ENCODE measurements at places on chromosomes 2 and 18.

- DNase-seq = no peak
Observed at GRCh38 chr18:43596105-43596712, 318.9 kb upstream of the SYT4 start.

DNA sequence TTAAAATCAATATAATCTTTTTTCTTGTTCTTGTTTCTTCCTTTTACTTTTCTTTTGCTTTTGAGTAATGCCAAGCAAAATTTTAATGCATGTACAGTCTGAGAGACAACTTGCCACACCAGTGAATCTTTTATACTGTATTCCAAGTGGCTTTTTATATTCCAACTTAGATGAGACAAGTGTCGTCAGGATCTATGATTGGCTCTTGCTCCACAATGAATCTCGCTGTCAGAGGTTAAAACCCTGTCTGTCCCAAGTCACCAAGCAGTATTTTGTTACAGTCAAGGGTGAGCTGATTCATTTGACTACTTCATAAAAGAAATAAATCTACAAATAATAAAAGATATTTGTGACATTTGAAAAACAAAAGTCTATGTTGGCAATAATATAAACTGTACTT, at the start of gene MSTN:
Gene MSTN (minus strand): TSS at position 129 of the 400 bp plus-strand sequence. CDS start 133 bp downstream, outside the sequence.
- DNase-seq = no peak

GRCh38 chr2:24855726-24856125, 62.5 kb downstream of the CENPO start:
- peak; percentile 79 for DNase-seq

GRCh38 chr2:120570001-120570400, 165.7 kb upstream of the GLI2 start:
- no peak for DNase-seq

DNA sequence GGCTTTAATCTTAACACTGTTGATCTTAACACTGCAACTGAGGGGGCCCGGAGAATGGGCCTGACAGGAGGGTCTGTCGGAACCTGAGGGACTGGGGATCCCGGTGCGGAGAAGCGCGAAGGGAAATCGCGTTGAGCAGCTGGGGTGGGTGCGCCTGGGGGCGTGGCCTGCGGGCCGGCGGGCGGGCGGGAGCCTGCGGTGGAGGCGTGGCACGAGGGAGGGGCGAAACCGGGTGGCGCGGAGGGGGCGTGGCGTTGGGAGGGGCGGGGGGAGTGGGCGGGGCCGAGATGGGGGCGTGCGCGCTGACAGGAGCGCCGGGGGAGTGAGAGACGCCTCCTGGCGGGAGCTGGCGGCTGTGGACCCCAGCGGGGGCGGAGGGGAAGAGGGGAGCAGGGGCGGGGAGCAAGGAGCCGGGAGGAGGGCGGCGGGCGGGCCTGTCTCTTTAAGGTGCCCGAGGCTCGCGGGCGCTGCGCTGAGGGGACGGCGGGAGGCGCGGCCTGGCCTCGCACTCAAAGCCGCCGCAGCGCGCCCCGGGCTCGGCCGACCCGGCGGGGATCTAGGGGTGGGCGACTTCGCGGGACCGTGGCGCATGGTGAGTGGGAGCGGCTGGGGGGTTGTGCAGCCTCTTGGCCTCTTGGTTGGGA, at the start of gene TWSG1:
Gene TWSG1 (plus strand): TSS at position 445 of the 644 bp plus-strand sequence. CDS start 2,457 bp downstream, outside the sequence.
- DNase-seq = peak; percentile 79

DNA sequence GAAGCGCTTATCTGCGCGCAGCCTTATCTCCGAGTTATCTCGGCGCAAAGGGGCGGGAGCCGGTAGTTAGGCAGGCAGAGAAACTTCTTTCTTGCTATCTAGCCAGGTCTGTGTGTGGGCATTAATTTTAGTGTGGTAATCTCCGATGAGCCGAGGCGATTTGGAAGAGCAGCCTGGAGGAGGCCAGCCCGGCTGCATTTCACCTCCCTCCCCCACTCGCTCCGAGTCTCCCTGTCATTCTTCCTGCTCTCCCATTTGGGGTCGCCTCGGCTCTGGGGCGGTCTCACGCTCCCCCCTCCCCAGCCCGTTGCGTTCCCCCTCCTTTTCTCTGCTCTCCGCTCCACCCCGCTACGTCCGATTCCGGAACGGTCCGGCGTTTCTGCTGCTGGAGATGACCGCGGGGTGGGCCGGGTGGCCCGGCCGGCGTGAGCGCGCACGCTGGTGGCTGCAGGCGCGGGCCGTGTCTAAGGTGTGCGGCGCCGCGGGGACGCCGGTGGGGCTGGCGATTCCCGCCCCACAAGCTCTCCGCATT, 566 bp downstream of the GATA6 start:
- DNase-seq = no peak

DNA sequence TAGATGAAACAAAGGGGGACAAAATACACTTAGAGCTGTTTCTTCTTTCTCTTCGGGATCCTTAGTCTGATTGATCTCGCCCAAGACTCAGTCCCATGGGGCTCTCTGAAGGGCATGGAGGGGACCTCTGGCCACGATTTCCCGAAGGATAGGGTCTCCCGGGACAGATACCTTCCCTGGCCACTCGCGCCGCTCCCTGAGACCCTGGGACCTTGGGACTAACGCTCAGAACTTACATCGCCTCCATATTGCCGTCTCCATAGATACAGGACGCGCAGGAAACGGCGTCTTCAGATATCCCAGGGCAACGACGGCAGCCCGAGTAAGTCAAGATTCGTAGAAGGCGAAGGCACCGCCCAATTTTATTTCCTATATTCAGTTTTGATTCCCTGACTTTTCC, at the start of gene CFAP65:
Gene CFAP65 (minus strand): TSS at position 265 of the 400 bp plus-strand sequence. CDS start 2,468 bp downstream, outside the sequence.
- DNase-seq = peak; percentile 52

DNA sequence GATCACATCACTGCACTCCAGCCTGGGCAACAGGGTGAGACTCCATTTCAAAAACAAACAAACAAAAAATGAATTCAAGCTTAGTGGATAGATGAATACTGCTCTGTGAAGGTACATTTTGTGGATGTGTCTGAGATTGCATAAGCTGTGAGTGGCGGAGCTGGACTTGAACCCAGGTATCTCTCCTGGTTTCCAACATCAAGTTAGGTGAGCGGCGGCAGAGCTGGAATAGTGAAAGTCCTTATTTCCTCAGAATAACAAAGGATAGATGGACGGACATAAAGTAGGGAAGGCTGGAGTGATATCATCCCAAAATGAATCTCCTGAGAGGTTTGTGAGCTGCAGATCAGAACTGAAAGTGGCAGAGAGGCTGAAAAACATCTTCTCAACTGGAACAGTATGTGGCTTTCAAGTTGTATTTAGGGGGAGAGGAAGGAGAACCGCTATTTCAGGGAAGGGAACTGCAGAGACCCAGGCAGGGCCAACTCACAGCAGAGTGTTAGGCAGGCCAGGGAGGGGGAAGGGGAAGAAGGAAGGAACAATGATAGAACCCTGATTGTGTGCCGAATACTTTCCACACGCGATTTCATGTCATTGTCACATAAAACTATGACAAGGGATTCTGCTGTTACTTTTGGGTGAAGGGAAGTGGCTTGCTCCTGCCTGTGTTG, 106.2 kb downstream of the LPIN1 start:
- no peak for DNase-seq

DNA sequence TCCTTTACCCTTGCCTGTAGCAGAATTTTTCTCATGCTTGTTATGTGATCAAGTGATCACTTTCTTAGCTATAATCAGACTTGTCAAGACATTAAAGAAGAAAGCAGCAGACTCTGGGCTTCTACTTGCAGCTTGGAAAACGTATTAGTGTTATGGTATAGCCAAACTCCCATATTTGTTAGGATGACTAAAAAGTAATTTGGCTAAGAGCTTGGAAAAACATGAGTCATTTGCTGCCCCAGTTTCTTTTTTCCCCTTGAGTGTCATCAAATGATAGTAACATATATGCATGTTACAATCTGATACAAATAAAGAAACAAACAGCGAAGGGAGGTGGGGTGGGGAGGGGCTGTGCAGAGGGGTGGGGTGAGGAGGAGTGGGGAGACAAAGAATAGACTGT, 155.5 kb downstream of the IKZF2 start:
- DNase-seq = no peak

GRCh38 chr18:76923485-76924085, 101.2 kb downstream of the ZNF236 start:
- DNase-seq = no peak

GRCh38 chr2:44247924-44248323, 27.4 kb upstream of the SLC3A1 start:
- no peak for DNase-seq

- no peak for DNase-seq
Observed at GRCh38 chr2:144546933-144547332, 27.0 kb upstream of the ZEB2 start.

DNA sequence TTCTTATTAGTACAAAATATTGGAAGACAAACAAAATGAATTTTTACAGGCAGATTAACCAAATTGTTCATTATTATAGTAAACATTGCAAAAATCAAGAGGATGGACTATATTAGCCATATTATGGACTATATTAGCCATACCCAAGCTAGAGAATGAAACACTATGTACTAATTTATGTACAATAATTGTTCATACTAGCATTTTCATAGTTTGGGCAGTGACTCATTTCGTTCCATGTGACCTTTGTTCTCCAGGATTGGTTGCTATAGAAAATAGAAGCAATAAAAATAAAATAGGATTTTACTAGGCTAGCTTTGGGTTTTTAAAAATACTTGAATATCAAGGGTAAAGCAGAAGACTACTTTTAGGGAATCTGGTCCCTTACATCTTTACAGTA, 176.8 kb downstream of the ZEB2 start:
- DNase-seq = no peak

GRCh38 chr2:239161711-239162140, 239.1 kb downstream of the HDAC4 start:
- DNase-seq = no peak

DNA sequence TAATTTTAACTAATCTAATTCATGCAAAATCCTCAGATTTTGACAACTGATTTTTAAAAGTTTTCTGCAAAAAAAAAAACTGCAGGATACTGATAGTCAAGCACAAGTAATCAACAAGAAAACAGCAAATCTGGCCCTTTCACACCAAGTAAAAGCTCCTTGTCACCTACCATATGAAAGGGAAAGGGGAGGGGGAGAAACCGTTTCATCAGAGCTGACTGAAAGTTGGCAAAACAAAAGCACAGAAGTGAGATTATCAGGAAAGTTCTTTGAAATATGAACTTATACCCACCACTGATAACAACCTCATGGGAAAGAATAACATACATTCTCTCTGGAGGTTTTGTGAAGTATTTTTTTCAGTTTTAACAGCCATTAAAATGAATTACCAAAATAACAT, 38.7 kb downstream of the ZNF521 start:
- DNase-seq = no peak

DNA sequence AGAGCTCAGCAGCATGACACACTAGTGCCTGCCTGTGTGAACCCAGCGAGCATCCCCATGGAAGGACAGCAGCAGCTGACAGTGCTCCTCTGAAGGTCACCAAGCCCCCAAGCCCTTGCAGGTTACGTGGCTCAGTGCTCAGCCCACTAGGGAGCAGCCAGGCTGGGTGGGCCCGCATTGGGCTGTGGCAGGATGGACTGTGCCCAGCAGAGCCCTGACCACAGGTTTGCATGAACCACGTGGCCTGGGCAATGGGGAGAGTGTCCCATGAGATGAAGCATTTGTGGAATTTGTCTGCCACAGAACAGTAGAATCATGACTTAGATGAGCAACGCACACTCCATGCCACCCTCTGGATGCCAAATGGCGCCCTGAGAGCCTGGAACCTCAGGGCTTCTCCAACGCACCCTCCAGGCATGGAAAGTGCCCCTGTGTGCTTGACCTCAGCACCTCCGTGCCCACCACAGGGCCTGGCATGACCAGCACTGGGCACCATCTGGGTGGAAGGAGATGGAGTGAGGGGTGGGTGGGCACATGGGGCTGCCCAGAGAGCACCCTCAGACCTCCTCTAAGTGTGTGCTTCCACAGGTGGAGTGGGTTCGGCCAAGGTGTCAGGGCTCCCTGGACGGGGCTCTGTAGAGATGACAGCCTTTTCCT, 216.1 kb upstream of the RAB6C start:
- DNase-seq = no peak

DNA sequence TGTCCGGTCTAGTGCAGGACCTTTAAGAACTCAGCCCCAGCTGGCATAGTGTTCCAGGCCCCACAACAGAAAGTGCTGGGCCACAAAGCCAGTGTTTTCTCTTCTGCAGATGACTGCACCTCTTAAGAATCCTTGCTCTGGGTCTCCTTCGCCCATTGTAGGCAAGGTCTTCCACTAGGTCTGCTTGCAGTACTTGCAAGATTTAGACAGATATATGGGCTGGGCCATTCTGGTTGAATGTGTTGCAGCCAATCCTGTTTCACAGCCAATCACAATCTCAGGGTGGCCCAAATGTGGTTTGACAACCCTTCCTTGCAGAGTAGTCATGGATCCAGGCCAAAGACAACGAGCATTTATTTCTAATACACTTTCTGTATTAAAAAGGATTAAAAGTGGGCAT, 13.1 kb upstream of the PIEZO2 start:
- DNase-seq = no peak

DNA sequence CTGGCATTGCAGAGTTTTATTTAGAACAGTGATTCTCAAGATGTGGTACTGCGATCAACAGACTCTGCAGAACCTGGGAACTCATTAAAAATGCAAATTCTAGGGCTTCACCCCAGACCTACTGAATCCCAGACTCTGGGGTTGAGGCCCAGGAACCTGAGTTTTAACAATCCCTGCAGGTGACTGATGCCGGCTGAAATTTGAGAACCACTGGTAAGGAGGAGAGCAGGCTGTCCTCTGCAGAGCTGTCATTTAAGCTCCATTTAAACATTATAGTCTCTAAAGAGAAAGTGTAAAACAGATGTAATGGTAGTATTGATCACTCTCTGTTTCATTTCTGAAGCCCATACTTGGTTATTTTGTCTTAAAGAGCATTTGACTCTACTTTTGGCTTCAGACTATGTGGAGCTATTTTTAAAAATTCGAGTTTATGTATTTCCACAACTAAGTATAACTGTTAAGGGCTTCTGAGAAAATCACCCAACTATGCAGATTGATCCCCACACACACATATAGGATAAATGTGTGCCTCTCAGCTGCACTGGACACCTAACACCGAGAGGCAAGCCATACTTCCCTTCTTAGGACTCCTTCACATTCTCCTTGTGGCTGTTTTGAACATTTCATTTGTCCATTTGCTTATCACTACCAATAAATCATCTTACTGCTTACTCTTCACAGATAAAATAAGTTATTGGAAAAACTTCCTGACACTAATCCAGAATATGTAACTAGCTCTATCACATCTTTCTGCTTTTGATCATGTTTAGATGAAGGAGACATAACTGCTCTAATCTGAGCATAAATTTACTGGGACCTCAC, 487.5 kb downstream of the DLGAP1 start:
- DNase-seq = no peak

DNA sequence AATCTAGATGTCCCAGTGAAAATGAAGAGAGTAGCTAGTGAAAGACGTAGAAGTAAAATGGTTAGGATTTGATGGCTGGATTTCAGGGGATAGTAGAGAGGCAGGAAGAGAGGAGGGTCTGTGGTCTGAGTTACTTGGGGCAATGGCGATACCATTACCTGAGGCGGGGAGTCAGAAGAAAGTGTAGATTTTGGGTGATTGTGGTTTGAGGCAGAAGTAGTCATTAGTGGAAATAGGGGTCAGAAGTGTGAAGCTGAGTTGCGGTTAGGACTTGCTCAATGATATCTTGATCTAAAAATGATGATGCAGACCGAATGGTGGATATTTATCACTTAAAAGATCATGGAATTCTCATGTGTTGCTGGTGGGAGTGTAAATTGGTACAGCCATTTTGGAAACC, 41.0 kb downstream of the CEP192 start:
- DNase-seq = no peak

- DNase-seq = no peak
Observed at GRCh38 chr2:172196768-172197431, 94.2 kb upstream of the DLX2 start.

GRCh38 chr2:117862459-117862858, 48.0 kb downstream of the DDX18 start:
- no peak for DNase-seq

Measured in posterior cingulate gyrus (tissue), 11 donors.